ENCODE measurements at places on chromosomes 7 and 10. TPM values are rescaled to one million over a fixed set of nuclear protein-coding genes. Genes with fewer than 3 reads are reported as not detected.

IMPDH1 gene
- polyA plus RNA-seq = 2.4 TPM

- DNase-seq = no peak
- H3K27ac ChIP-seq = no peak overlapping the region
- peaks cover under 1% of the 10 kb centered on the region for H3K36me3 ChIP-seq
These were observed 225.7 kb downstream of the TNS3 start for GRCh38 chr7:47356261-47356660.

ATOH7 gene
- polyA plus RNA-seq = 0.14 TPM

DNA sequence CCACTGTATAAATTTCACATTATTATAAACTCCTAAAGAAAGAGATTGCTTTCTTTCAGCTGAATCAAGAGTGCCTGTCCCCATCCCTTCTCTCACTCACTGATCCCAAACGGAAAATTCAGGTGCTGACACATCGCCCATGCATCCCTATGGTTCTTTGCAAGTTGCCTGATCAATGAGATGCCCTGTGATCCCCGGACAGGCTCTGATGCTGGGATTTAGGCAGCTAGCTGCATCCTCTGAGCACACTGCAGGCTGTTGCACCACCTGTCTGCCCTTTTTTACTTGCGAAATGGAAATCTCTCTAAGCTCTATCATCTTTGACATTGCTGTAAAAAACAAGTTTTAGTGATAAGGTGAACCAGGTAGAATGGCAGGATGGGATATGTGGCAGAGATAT lies 456.5 kb downstream of the GATA3 start:
- H3K36me3 ChIP-seq = no peaks in the 10 kb centered on the region
- H3K27ac ChIP-seq = no peak overlapping the region
- DNase-seq = no peak
- no peak overlapping the region for H3K4me3 ChIP-seq
- H3K27me3 ChIP-seq = no peaks in the 10 kb centered on the region

DNA sequence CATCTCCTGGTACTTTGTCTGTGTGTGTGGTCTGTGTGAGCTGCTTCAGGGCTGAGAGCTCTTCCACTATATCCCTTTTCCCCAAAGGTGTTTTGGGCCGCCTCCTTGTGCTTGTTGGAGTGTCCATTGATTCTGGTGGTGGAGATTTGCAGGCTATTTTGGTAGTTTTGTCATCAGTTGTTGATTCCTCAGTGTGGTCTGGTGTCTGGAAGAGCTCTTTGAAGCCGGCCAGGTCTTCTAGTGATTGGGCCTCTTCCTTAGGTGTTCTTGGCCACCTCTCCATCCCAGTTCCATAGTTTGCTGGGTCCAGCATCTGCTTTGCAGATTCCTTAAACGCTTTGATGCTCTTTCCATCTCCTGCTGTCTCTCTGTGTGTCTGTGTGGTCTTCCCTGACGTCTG lies 20.8 kb downstream of the MKI67 start:
- no peaks in the 10 kb centered on the region for H3K27me3 ChIP-seq
- H3K4me3 ChIP-seq = no peak overlapping the region
- no peaks in the 10 kb centered on the region for H3K36me3 ChIP-seq
- DNase-seq = no peak
- no peak overlapping the region for H3K27ac ChIP-seq

UPP1 gene
- polyA plus RNA-seq = 10.1 TPM

DNA sequence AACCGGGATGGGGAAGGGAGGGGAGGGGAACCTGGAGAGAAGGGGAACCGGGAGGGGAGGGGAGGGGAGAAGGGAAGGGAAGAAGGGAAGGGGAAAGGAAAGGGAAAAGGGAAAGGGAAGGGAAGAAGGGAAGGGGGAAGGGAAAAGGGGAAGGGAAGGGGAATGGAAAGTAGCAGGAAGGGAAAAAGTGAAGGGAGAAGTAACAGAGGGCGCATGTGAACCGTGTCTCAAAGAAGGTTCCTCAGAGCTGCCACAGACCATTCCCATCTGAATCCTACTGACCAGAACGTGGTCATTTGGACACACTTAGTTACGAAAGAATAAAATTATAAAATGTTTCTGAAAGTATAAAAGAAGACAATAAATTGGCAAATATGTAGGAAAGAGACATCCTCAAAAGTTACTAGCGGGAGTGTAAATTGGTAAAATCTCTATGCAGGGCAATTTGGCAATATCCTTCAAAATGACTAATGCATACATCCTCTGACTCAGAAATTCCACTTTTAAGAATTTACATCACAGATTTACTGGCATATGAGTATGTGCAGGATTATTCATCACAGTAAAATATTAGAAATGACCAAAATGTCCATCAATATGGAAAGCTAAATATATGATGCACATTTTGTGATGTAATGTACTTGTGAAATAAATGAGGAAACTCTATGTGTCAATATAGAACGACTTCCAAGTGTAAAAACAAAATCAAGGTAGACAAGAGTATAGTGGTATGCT lies 12.9 kb downstream of the C10orf67 start:
- no peaks in the 10 kb centered on the region for H3K4me1 ChIP-seq
- no peak overlapping the region for H3K4me3 ChIP-seq
- DNase-seq = no peak
- no peaks in the 10 kb centered on the region for H3K27me3 ChIP-seq
- no peak overlapping the region for H3K27ac ChIP-seq

UTF1 gene
- polyA plus RNA-seq = not detected

GRCh38 chr7:102843850-102844249 lies 69.0 kb upstream of the LRRC17 start:
- no peak overlapping the region for H3K27ac ChIP-seq
- H3K4me1 ChIP-seq = no peaks in the 10 kb centered on the region
- H3K36me3 ChIP-seq = no peaks in the 10 kb centered on the region
- H3K27me3 ChIP-seq = no peaks in the 10 kb centered on the region

PCLO gene
- 0.04 TPM for polyA plus RNA-seq

GRCh38 chr7:24591152-24591551 lies 17.9 kb downstream of the PALS2 start:
- H3K4me1 ChIP-seq = peaks cover 3% of the 10 kb centered on the region
- H3K27ac ChIP-seq = no peak overlapping the region
- DNase-seq = no peak
- no peak overlapping the region for H3K4me3 ChIP-seq
- no peaks in the 10 kb centered on the region for H3K27me3 ChIP-seq

NOS3 gene
- polyA plus RNA-seq = 1.6 TPM

AOAH gene
- 2.4 TPM for polyA plus RNA-seq

SEMA3D gene
- 0.18 TPM for polyA plus RNA-seq

GRCh38 chr7:86407291-86407690 lies 236.4 kb upstream of the GRM3 start:
- no peaks in the 10 kb centered on the region for H3K4me1 ChIP-seq
- H3K27me3 ChIP-seq = no peaks in the 10 kb centered on the region
- H3K36me3 ChIP-seq = no peaks in the 10 kb centered on the region
- no peak overlapping the region for H3K27ac ChIP-seq
- no peak for DNase-seq

LIPK gene
- not detected for polyA plus RNA-seq

GRCh38 chr10:114432566-114433093 lies 28.3 kb upstream of the AFAP1L2 start:
- no peak overlapping the region for H3K4me3 ChIP-seq
- no peaks in the 10 kb centered on the region for H3K27me3 ChIP-seq
- no peak overlapping the region for H3K27ac ChIP-seq
- H3K4me1 ChIP-seq = no peaks in the 10 kb centered on the region

DNA sequence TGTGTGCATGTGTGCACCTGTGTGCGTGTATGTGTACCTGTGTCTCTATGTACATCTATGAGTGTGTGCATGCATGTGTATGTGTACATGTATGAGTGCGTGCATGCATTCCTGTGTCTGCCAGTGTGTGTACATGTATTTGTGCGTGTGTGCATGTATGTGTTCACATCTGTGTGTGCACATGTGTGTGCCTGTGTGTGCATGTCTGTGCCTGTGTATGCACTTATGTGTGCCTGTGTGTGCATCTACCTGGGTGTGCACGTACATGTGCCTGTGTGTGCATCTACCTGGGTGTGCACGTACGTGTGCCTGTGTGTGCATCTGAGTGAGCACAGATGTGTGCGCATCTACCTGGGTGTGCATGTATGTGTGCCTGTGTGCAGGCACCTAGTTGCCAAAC lies 102.2 kb upstream of the DIP2C start:
- H3K36me3 ChIP-seq = no peaks in the 10 kb centered on the region
- H3K4me3 ChIP-seq = no peak overlapping the region
- no peaks in the 10 kb centered on the region for H3K27me3 ChIP-seq
- H3K27ac ChIP-seq = no peak overlapping the region
- DNase-seq = no peak
- H3K4me1 ChIP-seq = peaks cover 10% of the 10 kb centered on the region

- no peak for DNase-seq
- no peak overlapping the region for H3K27ac ChIP-seq
- H3K4me3 ChIP-seq = no peak overlapping the region
These were observed 2.8 kb downstream of the GIMAP6 start for GRCh38 chr7:150629347-150629746.

Measured in liver (tissue), 10 donors.